ENCODE measurements at places on chromosomes 1 and 21.

- no peak for DNase-seq
These were observed 219.0 kb upstream of the L1TD1 start for GRCh38 chr1:61975638-61976037.

DNA sequence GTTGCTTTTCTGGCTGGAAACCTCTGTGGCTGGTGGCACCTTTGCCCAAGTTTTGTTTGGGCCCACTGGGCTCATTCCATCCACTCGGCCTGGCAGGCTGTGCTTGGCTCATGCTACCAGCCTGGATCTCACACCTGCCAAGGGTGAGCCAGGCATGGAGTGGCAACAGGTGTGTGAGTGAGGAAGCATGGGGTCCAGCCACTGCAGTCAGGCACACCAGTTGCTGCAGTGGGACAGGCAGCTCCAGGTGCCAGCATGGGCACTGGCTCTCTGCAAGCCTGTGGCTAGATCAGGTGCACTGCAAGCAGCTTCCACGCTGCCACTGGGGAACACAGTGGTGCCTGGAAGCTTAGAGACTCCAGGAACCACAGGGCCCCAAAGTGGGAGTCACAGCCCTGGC lies 57.0 kb downstream of the NUP210L start:
- no peak for DNase-seq

GRCh38 chr1:165287329-165287728 lies 69.2 kb downstream of the LMX1A start:
- no peak for DNase-seq

GRCh38 chr21:33412832-33413519 lies 9.8 kb downstream of the IFNGR2 start:
- DNase-seq: no peak

DNA sequence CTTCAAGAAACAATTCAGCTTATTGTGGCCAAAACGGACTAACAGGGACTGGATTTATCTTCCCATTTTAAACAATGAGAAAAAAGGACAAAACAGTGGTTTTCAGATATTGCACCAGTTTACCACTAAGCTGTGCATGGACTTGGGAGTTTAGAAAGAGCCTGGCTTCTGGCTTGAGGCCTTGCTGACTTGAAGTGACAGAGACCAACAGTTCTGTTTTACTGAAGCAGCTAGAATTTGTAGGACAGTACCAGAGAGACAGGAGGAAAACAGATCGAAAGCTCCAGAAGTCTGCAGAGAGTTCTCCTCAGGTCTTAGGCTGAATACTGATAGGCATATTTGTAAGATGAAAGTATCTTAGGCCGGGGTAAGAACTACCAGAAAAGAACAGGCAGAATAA lies 20.5 kb downstream of the FCRL4 start:
- no peak for DNase-seq

DNA sequence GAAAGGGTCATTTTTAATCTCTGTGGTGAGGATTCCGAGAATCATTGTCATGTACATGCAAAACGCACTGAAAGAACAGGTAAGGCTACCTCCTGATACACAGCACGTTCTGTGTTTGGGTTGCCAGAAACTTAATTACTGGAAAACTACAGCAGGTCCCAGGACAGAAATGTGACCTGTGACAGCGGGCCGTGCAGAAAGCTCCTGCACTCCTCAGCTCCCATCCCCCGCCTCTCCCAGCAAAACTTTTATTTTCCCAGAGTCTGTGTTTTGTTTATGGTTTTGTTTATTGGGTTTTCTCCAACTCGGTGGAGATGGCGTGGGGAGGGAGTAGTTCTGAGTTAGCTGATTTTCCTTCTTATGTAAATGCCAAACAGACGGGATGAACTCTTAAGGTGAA lies 44.7 kb downstream of the SLC44A3 start:
- no peak for DNase-seq

DNA sequence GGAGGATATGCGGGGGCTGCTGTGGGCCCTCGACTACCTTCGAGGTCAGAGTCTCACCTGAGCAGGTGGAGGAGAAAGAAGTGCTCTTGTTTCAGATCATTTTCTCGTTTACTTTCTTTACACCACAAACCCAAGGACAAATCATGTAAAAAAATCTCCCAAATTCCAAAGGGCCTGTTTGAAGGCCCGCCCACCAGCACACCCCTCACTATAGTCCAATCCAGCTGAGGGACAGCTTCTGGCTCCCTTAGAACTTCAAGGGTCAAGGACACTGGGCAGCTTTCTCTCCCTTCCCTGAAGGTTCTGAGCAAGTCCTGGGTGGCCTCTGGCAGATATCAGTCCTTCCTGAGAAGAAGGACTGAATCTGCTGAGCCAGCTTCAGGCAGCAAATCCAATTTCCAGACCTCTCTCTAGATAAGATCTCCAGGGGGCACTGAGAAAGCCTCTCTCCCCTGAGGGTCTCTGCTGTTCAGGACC lies 5.5 kb downstream of the STK40 start:
- no peak for DNase-seq

GRCh38 chr1:9270290-9270883 lies 22.3 kb upstream of the SPSB1 start:
- DNase-seq: no peak

GRCh38 chr1:65719391-65719790 lies 73.3 kb upstream of the PDE4B start:
- DNase-seq: no peak

DNA sequence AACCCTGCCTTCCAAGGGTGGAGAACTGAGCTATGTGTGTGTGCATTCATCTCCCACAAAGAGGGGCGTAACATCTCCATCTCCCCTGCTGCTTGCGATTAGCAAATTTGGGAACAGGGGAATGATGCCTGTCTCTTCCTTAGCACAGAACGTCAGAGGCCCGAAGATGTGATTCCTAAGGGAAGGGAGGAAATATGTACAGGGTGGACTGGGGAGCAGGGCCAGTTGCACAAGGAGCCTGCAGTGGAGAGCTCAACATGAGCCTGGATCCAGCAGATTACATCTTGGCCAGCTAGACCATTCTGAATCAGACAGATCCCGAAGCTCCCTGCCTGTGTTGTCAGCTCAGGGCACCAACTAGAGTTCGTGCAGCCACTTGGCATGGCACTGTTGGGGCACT lies 118.1 kb downstream of the NGF start:
- no peak for DNase-seq

DNA sequence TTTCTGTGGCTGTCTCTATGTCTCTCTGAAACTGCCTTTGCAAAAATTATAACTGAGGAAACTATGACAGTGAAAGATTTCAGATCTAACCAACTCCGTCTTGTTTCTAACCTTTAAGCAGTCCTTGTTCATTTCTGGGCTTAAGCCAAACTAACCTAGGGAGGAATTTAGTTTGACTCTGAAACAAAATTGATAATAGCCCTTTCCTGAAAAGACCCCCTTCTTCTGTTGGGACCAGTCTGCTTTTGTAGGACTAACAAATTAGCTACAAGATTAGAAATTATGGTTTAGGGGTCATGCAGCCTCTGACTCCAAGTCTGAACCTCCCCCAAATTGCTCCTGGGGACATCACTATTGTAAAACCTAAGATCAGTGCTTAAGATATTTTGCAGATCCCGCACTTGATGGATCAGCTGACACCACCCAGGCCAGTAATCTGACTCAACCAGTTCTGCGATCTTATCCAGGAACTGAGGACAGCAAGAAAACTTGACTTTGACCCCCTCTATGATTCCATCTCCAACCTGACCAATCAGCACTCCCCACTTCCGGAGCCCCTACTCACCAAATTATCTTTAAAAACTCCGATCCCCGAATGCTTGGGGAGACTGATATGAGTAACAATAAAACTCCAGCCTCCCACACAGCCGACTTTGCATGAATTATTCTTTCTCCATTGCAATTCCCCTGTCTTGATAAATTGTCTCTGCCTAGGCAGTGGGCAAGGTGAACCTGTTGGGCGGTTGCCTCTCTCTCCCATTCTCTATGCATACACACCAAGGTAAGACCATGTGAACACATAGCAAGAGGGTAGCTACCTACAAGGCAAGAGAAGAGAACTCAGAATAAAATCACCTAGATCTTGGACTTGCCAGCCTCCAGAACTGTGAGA lies 11.1 kb upstream of the TRIM63 start:
- no peak for DNase-seq

DNA sequence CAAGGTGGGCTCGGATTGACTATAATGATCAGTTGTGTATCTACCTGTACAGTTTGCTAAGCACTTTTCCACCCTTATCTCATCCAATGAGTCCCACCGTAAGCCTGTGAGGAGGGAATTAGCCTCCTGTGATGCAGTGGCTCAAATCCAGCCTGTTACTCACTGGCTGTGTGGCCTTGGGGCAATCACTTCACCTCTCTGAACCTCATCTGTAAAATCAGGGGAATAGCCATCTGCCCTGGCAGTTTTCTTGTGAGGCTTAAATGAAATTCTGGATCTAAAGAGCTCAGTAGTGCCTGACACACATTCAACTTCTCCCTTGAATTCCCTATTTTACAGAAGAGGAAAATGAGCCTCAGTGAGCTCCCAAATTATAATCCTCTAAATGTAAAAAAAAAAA lies 7.4 kb upstream of the EXTL1 start:
- no peak for DNase-seq

Measured in CD8-positive, alpha-beta memory T cell (primary cell).